ENCODE measurements at places on chromosomes 13 and 19.

DNA sequence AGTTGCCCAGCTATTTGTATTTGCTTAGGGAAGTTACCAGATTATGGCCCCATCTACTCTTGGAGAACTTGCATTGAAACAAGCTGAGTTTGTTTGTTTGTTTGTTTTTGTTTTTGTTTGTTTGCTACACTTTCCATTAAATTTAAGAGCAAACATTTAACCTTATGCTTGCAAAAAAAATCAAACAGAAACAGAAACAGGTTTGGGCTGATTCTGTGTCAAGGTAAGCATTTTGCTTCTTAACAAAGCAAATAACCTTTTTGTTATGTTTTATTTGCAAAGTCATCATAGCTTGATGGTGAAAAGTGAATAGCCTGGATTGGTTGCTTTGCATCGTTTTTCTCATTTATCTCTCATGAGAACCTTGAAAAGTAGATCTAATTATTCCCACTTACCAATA is 531.8 kb downstream of the EFNB2 start:
- DNase-seq, result no peak

DNA sequence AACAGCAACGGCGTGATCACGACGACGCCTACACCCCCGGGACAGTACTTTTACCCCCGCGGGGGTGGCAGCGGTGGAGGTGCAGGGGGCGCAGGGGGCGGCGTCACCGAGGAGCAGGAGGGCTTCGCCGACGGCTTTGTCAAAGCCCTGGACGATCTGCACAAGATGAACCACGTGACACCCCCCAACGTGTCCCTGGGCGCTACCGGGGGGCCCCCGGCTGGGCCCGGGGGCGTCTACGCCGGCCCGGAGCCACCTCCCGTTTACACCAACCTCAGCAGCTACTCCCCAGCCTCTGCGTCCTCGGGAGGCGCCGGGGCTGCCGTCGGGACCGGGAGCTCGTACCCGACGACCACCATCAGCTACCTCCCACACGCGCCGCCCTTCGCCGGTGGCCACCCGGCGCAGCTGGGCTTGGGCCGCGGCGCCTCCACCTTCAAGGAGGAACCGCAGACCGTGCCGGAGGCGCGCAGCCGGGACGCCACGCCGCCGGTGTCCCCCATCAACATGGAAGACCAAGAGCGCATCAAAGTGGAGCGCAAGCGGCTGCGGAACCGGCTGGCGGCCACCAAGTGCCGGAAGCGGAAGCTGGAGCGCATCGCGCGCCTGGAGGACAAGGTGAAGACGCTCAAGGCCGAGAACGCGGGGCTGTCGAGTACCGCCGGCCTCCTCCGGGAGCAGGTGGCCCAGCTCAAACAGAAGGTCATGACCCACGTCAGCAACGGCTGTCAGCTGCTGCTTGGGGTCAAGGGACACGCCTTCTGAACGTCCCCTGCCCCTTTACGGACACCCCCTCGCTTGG is 966 bp downstream of the JUNB start:
- DNase-seq, result peak; percentile 64

DNA sequence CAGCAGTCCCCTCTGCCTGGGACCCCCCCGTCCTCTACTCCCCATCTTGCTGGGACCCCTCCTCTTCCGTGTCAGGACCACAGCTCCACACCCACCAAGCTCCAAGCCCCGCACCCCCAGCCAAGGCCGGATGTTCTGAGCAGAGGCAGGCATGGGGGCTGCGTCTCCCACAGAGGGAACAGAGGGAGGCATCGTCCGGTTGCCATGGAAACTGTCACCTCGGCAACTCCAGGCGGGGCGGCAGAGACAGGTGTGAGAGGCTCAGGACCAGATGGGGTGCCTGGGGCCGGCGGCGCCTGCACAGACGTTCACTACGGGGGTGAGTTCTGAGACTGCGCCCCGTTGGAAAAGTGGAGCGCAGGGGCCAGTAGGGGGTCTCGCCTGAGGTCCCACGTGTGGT is 5.4 kb downstream of the RNU6-9 start:
- peak; percentile 31 for DNase-seq

GRCh38 chr19:49065905-49066512 is 1.4 kb upstream of the NTF4 start:
- no peak for DNase-seq

- DNase-seq, result no peak
Observed at GRCh38 chr13:99994638-99995020, 13.0 kb downstream of the ZIC2 start.

- DNase-seq, result no peak
Observed at GRCh38 chr13:74761801-74762757, 627.9 kb upstream of the KLF12 start.

GRCh38 chr13:113109151-113110047 is 3.8 kb downstream of the F7 start:
- DNase-seq, result no peak

DNA sequence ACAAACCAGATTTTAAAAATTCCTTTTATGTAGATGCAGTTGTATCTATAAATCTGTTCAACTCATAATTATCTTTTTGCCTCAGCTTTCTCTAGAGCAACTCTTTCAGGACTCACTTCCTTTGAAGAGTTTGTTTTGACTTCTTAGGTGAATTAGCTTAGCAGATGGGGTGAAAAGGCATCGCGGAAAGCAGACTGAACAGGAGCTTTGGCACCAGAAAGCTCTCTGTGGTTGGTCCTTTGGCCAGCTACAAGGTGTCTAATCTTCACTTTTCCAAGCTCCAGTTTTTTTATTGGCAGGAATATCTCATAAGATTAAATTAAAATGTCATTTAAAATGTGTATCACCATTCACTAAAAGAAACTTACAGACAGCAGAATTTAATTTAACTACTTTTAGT is 60.6 kb upstream of the KLF12 start:
- no peak for DNase-seq

GRCh38 chr13:110324026-110324749 is 17.1 kb downstream of the COL4A2 start:
- no peak for DNase-seq

DNA sequence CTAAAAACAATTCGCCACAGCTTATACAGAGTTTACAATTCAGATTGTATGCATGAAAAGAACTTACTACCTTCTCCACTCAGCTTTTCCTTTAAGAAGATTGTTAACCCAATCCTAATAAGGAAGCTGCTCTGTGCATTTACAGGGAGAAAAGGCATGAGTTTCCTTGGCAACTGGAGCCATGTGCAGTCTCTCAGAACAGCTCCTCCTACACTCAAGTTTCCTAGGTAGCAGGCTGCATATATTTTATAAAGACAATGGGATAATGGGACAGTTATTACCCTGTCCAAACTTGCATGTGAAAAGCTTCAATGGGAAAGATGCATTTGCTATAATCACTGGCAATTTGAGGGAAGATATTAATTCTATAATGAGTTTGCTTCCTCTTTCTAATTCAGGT is 125.5 kb upstream of the TRPC4 start:
- DNase-seq, result no peak
